ENCODE measurements at places on chromosomes 2 and 18. TPM values are rescaled to one million over a fixed set of nuclear protein-coding genes. Genes with fewer than 3 reads are reported as not detected.

Gene GYPC
- total RNA-seq, result 113 TPM

Gene CRYGD
- total RNA-seq, result not detected

DNA sequence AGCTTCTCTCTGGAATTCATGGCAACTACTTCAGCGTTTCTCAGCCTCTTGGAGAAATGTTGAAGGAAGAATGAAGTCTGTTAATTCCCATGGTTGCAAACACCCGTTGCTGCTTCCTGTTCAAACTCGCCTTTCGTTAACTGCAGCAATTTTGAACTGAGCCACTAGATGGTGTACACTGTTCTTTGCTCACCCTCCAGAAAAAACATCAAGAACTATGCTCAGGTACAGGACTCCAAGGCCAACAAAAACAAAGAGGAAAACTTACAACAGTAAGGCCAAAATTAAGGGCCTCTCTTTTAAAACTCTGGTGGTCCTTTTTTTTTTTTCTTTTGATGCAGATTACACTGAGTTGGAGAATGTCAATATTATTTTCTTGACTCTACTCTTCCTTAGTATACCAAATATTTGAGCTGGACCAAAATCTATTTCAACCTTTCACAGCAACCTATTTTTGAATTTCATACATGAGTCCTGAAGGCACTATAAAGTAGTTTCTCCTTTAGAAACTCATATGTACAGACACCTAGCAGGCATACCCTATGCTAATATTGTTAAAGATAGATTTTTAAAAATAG is 58.2 kb downstream of the KLHL14 start:
- DNase-seq, result no peak

DNA sequence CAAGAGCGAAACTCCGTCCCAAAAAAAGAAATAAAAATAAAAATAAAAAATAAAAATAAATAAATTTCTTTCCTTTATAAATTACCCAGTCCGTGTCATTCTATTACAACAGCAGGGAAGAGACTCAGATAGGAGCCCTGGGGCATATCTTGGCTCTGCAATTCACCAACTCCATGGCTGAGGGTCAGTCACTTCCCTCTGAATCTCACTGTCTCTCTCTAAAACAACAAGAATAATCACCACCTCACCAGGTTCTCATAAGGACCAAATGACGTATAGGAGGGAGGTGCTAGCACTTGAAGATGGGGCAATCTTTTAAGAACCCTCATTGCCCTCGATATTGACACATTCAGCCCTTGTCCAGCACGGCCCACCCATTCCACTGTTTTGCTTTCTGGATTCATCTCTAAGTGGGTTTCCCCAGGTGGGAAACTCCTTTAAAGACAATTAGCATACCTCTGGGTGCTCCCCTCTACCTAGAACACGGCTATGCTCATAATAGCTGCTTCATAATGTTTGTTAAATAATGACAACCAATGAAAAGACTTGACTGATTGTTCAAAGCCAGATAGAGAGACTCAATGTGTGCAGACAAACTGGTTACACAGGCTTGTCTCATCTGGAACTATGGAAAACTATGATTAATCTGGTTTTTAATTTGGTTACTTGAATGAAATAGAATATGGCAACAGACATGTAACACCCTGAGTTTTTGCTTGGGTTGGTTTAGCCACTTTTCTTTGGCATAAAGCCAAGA is 15.1 kb downstream of the MYCN start:
- peak; percentile 43 for DNase-seq

- DNase-seq, result no peak
These were observed 567.0 kb downstream of the RIT2 start for GRCh38 chr18:42548493-42548892.
